ENCODE measurements at places on chromosomes 11 and 22.

DNA sequence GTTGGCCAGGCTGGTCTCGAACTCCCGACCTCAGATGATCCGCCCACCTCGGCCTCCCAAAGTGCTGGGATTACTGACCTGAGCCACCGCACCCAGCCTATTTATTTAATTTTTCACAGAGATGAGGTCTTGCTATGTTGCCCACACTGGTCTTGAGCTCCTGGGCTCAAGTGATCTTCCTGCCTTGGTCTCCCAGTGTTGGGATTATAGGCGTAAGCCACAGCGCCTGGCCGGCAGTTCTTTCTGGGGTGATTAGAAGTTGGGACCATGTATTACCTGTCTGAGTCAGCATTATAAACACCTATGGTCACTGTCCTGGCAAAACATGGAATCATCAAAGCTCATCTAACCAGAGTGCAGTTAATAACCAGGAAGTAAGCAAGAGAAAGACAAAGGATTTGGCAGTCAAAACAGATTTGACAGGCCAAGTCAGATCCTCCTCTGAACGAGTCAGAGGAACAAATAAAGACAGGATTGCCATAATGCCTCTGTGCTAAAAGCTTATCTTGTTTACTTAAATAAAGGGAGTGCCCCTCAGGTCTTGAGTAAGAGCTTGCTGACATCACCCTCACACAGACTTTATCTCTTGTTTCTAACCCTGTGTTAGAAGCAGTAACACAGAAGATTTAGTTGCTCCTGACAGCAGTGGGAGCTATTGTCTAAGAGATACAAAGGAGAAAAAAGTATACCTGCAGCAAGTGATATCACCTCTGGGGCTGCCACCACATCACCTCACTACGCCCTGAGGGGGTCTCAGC lies 3.7 kb downstream of the SERPIND1 start:
- no peak for DNase-seq

DNA sequence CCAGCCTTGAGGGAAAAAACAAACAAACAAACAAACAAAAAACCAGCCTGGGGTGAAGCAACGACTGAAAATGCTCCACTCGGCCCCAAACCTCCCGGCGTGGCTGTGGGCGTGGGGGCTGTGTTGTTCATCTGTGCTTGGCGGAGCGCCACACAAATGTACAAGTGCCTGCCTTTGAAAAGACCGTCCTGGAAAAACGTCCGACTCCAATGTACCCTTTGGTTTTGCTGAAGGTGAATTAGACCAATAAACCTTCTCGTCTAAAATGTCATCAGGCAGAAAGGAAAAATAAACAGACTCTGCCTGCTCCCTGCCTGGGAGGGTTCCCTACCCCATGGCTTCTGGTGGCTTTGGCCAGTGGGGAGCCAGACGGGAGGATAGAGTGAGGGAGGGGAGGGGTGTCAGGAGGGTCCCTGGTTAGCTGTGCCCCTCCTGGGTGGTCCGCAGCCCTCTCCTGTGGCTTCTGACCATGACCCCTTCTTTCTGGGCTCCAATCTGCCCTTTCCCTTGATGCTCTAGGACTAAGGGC lies 93.9 kb downstream of the TRMU start:
- DNase-seq, result no peak

DNA sequence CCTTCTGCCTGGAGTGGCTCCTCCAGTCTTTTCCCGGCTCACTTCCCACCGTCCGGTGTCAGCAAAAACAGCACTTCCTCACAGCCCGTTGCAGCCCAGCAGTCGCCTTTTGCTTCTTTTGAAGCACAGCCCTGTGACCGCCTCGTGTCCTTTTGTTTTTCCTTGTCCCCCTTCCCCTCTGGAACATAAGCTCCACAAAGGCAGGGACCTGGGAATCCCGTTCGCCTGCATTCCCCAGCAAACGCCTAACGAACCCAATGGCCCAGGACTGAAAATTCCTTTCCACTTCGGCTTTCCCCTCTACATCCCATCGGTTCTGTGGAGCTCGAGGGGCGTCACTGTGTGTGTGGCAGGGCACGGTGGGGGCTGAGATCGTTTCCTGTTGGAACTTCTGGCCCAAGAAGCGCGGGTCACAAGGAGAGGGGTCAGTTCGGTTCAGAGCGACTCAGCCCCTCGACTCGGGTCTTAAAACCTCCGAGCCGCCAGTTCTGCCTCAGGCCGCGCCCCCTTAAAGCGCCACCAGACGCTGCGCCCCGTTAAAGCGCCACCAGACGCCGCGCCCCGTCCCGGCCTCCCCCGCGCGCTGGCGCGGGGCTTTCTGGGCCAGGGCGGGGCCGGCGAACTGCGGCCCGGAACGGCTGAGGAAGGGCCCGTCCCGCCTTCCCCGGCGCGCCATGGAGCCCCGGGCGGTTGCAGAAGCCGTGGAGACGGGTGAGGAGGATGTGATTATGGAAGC lies 841 bp downstream of the RIC8A start:
- DNase-seq, result peak; percentile 88

DNA sequence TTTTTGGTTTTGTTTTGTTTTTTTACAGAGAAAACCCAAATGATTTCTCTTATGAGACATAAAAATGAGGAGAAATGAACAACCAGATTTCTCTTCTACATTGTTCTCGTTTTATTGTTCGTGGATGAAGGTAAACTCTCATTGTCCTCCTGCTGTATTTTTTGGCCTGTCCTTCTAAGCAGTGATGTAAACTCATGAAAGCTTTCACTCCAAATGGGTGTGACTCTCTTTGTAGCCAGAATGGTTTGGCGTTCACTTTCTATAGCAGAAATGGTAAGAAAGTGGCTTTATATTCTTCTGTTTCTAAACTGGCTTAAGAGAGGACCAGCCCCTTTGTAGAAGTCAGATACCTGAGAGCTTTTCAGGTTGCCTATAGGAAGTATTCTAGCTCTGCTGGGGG lies 15.5 kb upstream of the BMAL1 start:
- DNase-seq, result no peak

- DNase-seq, result no peak
Observed at GRCh38 chr11:129728581-129728980, 87.1 kb upstream of the TMEM45B start.

DNA sequence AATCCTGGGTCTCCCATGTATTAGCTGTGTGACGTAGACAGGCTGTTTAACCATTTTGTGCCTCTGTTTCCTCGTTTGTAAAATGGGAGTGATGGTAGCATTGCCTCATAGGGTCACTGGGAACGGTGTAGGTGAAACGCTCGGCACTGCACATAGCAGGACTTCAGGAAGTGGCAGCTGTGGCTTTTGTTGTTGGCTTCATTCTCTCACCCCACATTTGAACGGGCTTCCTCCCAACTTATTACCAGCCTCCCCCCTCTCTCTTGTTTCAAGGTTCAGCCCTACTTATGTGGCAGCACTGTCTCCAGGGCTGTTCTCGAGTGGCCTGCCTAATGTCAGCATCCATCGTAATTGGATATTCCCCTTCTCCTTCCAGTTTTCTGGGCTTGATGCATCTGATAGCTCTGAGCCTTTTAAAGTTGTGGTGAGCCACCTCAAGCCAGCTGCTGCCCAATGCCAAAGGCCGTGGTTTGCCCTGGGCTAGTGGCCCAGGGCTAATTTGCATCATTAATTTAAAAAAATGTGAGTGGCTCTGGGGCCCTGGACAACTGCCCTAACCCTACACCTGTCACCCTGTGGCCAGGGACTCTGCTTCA lies 217.8 kb upstream of the TBCEL start:
- DNase-seq, result no peak

DNA sequence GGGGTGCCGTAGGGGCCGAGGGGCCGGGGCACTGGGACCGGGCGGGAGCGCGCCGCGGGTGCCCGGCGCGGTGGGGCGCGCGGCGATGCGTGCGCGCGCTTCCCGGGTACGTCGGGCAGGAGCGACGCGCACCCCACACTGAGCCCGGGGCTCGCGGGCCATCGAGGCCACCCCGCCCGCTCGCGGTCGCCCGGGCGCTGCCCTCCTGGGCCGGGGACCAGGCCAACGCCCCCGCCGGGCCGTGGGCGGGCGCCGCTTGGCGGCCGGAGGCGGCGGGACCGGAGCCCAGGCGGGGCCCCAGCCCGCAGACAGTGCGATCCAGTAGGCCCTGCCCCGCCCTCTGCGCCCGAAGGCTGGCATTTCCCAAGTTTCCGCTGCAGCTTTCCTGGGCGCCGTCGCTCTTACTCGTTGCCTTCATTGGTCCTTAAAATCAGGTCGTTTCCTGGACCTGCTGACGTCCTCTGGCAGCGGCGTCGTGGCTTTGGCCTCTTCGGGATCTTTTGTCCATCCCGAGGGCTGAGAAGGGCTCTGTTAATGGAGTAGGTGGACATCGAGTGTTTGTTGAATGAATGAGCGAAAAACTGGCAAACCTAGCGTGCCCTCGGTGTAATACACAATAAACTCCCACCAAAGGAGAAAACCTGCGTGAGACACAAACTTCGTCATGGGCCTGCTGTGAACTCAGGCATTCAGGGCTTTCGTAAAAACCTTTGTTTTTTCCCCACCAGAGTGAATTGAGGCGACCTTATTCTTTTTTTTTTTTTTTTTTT lies 638 bp downstream of the PARVA start:
- no peak for DNase-seq

DNA sequence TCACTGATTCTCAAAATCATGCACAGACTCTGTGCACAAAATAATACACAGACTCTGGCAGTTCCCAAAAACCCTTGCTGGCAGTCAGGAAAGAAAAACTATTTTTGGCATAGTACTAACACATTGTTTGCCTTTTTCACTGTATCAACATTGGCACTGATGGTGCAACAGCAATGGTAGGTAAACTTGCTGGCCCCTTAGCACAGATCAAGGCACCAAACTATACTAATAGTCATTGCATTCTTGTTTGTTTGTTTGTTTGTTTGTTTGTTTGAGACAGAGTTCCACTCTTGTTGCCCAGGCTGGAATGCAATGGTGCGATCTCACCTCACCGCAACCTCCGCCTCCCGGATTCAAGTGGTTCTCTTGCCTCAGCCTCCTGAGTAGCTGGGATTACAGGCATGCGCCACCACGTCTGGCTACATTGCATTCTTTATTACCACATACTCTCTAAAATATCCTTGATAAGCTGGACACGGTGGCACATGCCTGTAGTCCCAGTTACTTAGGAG lies 81.0 kb upstream of the SLC6A5 start:
- DNase-seq, result no peak

- no peak for DNase-seq
Observed at GRCh38 chr22:23764899-23765881, 2.4 kb downstream of the C22orf15 start.

GRCh38 chr11:128790196-128790595 lies 76.9 kb downstream of the KCNJ1 start:
- no peak for DNase-seq

DNA sequence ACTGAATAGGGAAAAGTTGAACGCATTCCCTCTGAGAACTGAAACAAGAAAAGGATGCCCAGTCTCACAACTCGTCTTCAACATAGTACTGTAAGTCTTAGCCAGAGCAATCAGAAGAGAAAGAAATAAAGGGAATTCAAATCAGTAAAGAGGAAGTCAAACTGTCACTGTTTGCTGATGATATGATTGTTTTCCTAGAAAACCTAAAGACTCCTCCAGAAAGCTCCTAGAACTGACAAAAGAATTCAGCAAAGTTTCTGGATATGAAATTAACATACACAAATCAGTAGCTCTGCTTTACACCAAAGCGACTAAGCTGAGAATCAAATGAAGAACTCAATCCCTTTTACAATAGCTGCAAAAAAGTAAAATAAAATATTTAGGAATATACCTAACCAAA lies 471.2 kb upstream of the CNTN5 start:
- no peak for DNase-seq

GRCh38 chr22:47101321-47101885 lies 339.0 kb downstream of the TBC1D22A start:
- DNase-seq, result no peak

GRCh38 chr11:10611979-10612862 lies 43.8 kb upstream of the LYVE1 start:
- DNase-seq, result no peak

DNA sequence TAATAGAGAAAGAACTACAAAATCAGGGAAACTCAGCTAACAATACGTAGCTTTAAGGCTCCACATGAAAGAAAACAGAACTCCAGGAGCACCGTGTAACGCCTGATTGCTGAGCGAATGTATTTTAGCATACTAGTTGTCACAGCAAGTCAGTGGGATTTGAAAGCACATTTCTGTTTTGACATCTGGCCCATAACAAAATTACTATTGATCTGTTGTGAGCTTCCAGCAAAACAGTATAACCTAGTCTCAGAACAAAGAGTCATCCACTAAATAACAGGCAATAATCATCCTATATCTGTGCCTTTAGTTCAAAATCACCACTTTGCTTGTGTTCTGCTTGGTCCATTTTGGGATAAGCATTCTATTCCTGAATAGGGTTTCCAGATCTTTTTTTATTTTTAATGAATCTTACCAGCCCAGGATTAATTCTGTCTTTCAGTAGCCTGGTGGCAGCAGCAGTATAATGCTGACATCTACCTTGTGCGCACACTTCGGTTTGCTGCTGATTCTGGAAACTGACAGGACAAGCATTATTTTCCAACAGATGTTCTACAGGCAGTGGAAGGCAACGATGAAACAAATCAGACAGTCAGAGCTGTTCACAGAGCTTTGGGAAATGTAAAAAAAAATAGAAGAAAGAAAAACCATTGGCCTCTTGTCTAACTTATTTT lies 66.2 kb downstream of the CADM1 start:
- no peak for DNase-seq

DNA sequence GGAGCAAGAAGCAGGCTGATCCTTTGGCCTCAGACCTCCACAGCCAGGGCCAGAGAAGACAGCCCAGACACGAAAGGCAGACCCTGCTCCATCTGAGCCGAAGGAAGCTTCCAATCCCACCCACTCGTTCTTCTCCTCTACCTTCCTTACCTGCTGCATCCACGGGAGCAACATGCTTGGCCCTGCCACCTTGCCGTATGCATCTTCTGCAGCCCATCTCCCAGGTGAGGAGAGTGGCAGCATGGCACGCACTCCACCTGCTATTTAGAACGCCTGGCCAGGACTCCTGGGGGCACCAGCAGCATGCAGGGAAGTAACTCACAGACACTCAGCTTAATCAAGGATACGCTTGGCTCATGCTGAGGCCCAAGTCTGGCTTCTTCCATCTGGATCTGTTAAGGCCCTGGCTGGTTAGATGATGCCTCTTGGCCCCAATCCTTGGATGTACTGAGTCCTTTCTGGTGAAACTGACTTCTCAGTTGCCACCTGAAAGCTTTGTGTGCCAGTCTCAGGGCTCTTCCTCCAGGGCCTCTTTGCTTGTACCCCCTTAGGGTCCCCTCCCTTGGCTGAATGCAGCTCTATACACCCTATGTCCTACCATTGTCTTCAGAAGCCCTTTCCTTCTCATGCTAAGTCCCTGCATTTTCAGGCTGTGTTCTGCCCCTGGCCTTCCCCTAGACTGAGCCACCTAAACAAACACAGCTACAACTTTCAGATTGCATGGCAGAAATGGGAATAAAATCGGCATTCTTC lies 604.9 kb downstream of the BUD13 start:
- DNase-seq, result no peak
